ENCODE measurements at places on chromosomes 1 and 21.

- no peak for DNase-seq
Measured at GRCh38 chr1:56065729-56066128, 513.6 kb downstream of the PLPP3 start.

GRCh38 chr1:201154389-201155165 lies at the start of gene TMEM9:
Gene TMEM9, minus strand, starts transcription at chr1:201154474. Its CDS starts 551 bp downstream, at chr1:201153923.
- peak; percentile 93 for DNase-seq

- DNase-seq = no peak
Measured at GRCh38 chr1:179825798-179826460, 51.7 kb downstream of the TOR1AIP2 start.

- no peak for DNase-seq
Measured at GRCh38 chr1:64950284-64950809, 16.0 kb downstream of the JAK1 start.

DNA sequence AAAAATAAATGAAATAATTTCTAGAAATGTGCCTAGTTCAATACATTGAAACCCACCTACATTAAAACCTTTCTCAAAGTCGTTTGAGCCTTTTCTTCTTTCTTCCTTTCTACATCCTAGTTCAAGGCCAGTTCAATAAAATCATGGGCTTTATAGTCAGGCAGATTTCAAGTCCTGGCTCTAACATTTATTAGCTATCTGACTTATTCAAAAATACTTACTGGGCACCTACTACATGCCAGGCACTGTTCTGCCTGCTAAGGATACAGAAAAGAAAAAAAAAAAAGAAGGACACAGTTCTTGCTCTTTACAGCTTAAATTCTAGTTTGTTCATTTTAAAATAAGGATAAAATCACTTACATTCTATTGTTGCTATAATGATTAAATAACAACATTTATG lies 134.2 kb upstream of the FGGY start:
- no peak for DNase-seq

GRCh38 chr1:201253411-201253810 lies 29.9 kb upstream of the PKP1 start:
- DNase-seq = no peak

DNA sequence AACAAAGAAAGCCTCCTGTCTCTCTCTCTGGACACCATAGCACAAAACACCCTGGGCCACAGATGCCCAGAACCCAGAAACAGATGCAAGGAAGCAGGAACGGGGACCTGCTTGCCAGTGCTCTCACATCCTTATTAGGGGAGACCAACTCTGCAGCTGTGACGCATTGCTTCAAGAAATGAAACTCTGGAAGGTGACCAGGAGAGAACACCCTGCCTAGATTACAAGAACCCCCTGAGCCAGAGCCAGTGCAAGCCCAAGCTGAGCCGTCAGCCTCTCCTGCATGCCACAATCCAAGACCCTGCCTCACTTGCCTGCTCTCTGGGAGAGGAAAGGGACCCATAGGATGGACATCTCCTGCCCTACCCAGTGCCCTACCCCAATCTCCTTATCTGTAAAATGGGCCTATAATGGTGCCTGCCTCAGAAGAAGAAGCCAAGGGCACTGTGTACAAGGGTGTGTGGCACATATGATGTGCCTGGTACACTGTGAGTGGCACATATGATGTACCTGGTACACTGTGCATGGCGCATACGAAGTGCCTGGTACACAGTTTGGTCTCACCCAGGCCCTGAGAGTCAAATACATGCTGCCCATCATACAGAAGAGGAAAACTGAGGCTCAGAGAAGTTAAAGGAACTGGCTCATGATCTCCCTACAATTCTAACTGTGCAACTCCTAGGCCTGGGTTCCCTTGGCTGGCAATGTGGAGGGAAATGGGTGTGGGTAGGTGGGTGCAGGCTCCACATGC lies 16.8 kb upstream of the FAM131C start:
- DNase-seq = no peak

GRCh38 chr1:39944410-39945112 lies 10.4 kb upstream of the MFSD2A start:
- no peak for DNase-seq

DNA sequence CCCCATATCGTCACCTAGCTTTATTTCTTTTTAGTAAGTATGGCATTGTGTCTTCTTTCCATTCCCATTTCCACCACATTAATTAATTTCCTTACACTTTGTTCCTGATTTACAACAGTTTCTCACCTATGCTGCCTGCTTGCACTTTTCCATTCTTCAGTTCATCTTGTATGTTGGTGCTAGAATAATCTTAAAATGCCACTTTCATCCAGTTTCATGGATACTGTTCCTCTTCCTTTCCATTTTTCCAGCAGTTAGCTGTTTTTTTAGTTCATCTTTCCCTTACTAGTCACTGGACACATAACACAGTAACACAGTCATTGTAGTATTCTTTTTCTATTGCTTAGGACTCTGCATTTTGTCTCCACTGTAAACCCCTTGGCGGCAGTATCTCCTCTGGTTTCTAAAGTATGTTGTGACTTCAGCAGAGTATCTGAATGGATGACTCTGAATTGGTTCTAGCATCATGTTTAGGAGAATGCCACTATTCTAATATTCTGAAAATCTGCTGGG lies 2.1 kb downstream of the CDC7 start:
- DNase-seq = no peak

DNA sequence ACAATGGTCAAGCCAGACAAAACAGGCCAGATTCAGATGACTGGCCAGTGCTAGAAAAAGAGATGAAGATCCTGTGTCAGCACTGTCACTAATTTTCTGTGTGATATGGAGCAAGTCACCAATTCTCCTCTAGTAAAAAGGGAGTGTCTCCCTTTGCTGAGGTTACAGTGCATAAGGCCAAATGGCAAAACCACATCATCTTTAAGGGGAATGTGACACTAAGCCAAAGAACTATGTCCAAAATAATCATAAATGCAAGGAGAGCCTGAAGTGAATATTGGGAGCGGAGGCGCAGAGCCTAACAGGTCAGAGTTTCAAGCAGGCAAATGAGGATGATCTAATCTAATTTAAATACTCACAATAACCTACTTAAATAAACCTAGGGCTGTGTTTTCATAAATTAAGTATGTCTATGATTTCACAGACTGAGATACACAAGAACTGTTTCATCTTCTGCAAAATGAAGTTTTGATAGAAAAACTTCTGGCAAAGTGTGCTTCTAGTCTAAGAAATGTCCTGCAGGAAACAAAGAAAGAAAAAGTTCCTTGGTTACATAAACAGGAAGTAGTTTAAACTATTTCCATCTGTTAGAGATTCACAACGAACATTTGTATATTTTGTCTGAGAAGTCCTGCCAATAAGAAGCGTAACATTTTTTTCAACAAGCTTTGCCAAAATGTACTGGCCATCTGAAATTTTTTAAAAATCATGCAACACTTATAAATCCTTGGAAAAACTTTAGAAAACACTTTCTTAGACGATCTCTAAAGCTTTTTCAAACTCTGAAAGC lies 290.2 kb downstream of the LRRC40 start:
- no peak for DNase-seq

DNA sequence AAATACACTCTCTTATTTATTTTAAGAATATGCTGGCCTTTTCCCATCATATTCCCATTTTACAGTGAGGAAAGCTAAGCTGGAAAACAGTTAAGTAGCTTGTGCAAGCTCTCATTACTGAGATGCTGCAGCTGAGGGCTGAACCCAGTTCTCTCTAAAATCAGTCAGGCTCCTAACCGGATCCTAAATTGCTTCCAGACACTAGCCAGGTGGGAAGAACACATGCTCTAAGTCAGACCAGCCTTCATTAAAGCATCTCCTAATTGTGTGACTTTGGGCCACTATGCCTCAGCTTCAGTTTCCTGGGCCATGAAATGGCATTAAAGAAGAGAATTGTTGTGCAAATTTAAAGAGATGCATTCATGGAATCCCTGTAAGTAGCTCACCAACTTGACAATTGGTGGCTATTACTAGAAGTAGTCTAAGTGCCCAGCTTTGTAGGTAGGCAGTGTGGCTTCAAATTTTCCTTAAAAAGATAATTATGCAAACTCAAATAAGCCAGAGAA lies 228.4 kb downstream of the DAB1 start:
- no peak for DNase-seq

- DNase-seq = no peak
Measured at GRCh38 chr1:214854126-214854875, 228.2 kb upstream of the KCNK2 start.

- no peak for DNase-seq
Measured at GRCh38 chr21:45709173-45709572, 65.6 kb downstream of the PCBP3 start.

DNA sequence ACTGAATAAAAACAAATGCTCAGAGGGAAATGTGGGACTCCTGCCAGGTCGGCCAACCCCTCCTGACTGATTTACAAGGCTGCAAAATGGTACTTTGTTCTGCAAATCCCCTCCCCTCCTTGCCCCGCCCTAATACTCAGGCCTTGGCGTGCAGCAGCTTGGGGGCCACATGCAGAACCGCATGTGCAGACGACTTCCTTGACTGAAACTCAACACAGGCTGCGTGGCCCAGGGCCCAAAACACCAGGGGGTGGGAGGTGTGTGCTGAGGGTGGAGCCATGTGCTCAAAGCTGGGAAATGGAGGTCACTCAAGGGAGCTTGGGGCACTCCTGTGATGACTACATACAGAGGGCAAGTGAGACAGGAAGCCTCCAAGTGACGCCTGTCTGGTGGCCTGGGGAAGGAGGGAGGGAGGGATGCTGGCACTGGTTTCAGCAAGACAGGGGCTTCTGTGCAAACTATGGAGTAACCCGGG lies 87.2 kb downstream of the MRPL37 start:
- no peak for DNase-seq

DNA sequence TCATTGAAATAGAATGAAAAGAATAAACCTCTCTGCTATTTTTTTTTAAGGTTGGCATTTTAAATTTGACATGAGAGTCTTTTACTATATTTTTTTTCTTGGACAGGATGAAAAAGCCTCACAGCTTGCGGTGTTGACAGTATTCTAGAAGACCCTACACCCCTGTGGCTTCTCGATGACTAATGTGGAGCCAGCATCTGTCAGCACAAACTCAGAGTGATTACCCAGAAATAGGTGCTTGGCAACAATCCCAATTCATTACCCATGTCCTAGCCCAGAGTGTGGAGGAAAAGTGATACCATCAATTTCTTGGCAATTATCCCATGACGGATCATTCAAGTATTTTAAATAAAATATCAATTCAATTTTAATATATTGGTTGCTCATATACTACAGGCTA lies 186.8 kb upstream of the MAP1LC3C start:
- DNase-seq = no peak

DNA sequence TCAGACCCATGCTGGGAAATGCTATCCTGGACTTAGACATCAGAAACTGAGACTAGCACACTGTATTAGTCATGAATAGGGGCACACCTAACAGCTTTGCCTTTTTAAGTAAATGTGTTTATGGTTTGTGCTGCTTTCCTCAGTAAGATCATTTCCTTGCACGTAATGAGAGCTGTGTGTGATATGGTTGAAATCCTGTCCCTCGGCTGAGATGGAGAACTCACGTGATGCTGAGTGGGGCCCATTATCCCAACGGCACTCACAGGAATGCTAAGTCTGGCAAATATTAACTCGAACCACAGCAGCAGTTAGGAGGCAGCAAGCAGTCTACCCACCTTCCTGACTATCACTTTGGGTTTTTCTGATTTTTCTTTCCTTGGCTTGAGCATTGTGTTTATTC lies 38.2 kb downstream of the BCL9 start:
- DNase-seq = no peak

- DNase-seq = no peak
Measured at GRCh38 chr1:26724926-26725325, 29.1 kb downstream of the ARID1A start.

- DNase-seq = no peak
Measured at GRCh38 chr1:246081856-246082668, 425.0 kb downstream of the SMYD3 start.

GRCh38 chr1:165842671-165843129 lies 15.3 kb downstream of the UCK2 start:
- DNase-seq = no peak

DNA sequence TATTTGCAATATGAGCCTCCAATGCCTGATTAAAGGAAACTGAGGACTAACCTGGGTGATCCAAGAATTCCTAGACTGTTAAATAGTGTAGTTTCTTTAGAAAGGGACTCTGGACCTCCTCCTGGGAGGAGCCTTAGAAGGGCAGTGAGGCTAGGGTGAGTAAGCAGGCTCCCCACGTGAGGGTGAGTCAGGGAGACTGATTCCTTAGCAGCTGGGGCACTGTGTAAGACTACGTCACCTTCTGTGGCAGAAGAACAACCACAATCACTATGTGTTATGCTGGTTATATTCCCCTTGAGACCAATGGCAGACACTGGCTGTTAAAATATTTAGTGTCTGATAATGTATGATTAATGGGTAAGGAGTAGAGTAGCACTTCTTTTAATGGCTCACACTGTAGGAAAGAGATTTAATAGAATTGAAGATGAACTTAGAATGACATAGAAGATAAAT lies 53.3 kb upstream of the SYT14 start:
- DNase-seq = no peak

- no peak for DNase-seq
Measured at GRCh38 chr1:88917321-88918025, 26.1 kb upstream of the GTF2B start.

DNA sequence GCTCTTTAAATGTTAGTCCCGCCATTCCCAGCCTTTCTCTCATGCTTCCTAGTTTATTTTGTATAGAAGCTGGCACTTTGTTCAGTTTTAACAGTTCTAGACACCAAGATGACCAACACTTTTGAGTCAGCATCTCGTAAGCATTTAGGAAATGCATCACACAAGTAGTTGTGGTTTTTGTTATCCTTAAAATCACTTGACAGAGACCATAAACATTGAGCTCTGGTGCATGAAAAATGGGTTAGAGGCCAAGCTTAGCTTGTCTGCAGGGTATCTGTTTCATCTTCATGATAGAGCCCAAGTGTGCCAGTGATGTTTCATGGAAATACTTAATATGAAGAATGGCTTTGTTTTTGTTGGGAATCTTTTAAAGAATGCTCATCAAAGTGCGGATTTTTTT lies 159.7 kb downstream of the DISP1 start:
- no peak for DNase-seq

- no peak for DNase-seq
Measured at GRCh38 chr21:43976661-43977060, 35.4 kb upstream of the TRAPPC10 start.

DNA sequence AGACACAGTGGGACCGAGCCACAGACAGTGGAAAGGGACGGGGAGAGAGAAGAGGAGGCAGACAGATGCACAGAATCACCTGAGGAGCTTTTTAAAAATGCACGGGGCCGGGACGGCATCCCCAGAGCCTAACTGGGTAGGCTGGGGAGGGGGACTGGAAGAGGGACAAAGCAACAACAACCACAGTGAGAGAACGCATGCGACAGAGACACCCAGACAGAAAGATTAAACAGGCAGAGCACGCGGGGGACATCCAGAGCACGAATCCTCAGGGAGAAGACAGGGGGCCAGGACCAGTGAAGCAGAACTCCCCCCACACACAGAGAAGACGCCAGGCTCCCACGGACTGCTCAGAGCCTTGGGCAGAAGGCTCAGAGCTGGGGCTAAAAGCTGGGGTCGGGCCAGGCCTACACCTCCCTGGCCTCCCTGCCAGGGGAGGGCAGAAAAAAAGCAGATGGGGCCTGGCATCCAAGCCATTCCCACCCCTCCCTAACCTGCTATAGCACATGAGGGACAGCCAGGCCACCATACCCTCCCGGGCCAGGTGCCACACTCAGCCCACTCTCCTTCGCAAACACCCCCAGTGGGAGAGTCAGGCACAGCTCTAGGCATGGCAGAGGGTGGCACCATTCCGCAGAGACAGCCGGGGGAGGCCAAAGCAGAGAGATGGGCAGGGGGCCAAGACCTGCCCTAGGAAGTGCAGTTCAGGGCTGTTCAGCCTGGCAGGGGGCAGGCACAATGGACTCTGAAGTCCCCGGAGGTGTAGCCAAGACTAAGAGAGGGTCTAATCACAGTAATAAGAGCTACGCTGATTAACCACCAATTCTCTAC lies 29.8 kb upstream of the COL16A1 start:
- no peak for DNase-seq

Measured in GDM1 (cell line).